Fibroblast of upper back skin (primary cell): ENCODE measurements at places on chromosomes 2 and 18.

DNA sequence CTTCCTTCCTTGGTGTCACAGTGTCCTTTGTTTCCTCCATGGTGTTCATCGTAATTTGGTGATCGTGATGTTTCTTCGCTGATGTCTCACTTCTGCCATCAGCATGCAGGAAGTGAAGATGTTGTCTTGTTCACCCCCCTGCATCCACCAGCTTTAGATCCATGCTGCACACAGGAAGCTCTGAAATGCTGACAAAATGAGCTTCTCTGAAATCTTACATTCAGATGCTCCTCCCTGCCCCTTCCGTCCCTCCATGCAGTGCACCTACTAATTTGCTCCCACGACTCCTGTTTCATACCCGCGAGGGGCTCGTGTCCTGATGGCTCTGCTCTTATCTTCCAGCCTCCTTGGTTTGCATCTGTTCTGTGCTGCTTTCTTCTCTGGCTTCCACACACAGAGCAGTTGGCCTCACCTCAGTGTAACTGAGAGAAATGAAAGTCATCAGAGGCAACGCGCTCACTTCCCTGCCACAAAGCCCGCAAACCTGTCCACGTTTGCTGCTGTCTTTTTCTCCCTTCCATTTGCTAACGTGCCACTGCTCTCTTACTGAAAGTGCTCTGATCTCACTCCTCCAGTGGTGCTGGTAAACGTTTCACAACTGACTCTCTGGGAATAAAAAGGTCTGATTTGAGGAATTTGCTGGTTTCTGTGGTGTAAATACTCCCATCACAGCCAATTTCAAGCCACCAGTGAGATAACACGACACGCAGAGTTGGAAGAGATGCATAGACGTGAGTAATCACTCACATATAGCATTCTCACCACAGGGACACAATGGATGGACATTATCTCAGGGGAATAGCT, 41.0 kb upstream of the MGAT4A start:
- peak; percentile 54 for DNase-seq

GRCh38 chr2:217849154-217849975, 153.4 kb downstream of the TNS1 start:
- no peak for DNase-seq

DNA sequence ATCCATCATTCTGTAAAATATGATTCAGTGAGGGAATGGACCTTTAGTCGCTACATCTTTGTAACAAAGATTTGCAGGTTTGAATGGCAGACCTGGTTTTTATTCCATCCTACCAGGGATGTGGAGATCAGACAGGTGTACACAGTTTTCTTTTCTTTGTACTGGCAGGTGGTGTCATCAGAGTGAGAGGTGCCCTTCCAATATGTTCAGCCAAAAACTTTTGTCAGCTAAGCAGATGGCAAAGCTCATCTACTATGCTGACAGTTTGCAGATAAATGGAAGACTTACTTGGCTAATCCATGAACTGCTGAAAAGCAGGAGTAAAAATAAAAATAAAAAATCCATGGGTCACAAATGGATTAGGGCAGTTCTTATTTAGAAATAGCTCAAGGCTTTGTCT, 185.5 kb upstream of the DOK6 start:
- no peak for DNase-seq

- DNase-seq = peak; percentile 66
These were observed 274.7 kb upstream of the SIX2 start for GRCh38 chr2:45283764-45284620.

- DNase-seq = no peak
These were observed 23.3 kb downstream of the EDAR start for GRCh38 chr2:108965540-108966289.

GRCh38 chr2:99200076-99200800, 19.3 kb downstream of the MRPL30 start:
- no peak for DNase-seq

DNA sequence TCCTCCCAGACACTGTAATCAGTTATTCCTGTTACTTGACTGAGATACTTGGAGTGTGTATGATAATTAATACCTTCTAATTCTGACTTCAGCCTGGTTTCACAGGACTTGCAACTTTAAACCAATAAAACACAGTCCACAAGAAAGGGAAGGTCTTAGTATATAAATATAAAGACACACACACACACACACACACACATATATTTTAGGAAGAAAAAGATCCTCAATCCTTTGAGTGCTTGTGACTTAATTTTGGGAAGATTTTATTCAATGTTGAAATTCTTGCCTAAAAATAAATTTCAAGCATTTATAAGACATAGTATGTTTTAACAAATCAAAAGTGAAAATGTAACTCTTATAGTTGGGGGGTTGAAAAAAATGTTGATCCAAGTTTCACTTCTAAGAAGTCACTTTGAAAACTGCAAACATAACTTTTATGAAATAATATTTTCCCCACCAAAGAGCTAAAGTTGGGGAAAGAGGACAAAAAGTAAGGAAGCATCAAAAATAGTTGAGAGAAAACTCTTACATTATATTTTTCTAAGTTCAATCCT, 824 bp upstream of the VPS54 start:
- no peak for DNase-seq

GRCh38 chr2:223599640-223600380, 2.4 kb downstream of the SCG2 start:
- DNase-seq = peak; percentile 61

GRCh38 chr2:113705982-113706523, 50.4 kb downstream of the SLC35F5 start:
- no peak for DNase-seq

DNA sequence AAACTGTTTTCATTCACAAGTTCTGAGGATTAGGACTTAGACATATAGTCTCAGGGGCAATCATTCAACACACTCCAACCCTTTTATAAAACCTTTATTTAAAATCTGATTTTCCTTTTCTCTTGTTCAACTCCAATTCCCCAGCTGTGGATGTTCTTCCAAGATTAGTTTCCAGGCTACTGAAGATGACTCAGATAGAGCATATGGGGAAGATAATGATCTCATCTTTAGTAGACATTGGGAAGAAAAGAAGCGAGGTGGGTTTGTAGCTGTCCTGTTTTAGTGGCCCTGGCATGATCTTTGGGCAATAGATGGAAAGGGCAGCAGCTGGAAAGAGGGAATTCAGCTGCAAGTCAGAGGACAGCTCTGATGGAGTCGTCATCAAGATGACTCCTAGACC, 247.7 kb upstream of the CCDC68 start:
- peak; percentile 31 for DNase-seq
